ENCODE measurements at places on chromosomes 16 and 17.

- DNase-seq = no peak
Observed at GRCh38 chr17:15388356-15389041, 47.1 kb upstream of the TEKT3 start.

- DNase-seq = no peak
Observed at GRCh38 chr17:77147357-77147801, 6.6 kb downstream of the SEC14L1 start.

- DNase-seq = no peak
Observed at GRCh38 chr17:42603318-42603717, 5.9 kb downstream of the RETREG3 start.

GRCh38 chr16:80670170-80670865 is 129.5 kb downstream of the DYNLRB2 start:
- no peak for DNase-seq

DNA sequence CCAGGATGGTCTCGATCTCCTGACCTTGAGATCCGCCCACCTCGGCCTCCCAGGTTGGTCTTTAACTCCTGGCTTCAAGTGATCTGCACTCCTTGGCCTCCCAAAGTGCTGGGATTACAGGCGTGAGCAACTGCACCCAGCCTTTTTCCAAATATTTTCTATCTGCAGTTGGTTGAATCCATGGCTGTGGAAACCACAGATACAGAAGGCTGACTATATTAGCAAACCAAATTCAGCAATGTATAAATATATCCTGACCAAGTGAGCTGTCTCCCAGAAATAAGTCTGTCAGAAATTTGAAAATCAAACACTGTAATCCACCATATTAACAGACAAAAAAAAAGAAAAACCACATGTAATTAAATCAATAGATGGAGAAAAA is 9.6 kb downstream of the CFDP1 start:
- DNase-seq = no peak

DNA sequence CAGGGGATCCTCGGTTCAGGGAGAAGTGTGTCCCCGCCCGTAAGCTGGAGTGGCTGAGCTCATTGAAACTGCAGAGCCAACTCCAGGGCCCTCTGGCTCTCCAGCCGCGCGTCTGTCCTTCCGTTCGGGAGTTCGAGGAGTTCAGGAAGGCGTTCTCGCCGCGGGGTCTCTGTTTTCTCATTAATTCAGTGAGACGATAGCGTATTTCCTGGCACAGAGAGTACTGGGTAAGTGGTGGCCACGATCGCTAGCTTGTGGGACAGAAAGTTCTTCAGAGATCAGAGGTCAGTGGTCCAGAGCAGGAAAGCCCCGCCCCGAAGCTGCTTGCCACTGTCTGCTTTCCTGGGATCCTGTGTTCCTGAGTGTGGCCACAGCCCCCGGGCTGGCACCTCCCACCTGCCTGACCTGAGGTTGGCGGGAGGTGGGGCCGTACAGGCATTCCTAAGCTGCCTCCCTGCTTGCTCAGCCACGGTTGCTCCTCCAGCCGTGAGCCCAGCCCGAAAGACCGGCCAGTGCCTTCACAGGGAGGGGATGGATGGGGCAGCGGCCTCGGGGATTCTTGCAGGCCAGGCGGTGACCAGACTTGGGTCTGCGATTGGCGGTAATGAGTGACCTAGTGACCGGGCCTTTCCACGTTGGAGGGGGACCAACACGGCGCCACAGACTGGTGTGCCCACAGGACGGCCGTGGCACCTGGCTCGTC is 8.9 kb downstream of the BAIAP2 start:
- DNase-seq = no peak

DNA sequence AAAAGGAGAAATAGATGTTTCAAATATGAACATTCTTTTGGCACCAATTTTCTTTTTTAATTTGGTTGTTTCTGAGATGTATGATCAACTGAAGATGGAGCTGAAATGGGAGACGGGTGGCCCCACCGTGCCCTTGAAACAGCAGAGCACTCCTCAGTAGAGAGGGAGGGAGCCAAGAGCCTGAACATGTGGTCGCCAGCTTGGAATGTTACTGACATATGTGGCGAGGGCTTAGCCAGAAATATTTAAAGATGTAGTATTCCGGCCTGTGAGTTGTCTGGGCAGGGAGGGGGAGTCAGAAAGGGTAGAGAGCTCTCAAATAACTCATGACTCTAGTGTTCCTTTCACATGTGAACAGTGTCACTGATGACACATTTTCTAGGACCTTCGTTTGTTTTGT is 13.3 kb upstream of the MRC2 start:
- DNase-seq = no peak

GRCh38 chr17:15354256-15354655 is 12.9 kb upstream of the TEKT3 start:
- no peak for DNase-seq

DNA sequence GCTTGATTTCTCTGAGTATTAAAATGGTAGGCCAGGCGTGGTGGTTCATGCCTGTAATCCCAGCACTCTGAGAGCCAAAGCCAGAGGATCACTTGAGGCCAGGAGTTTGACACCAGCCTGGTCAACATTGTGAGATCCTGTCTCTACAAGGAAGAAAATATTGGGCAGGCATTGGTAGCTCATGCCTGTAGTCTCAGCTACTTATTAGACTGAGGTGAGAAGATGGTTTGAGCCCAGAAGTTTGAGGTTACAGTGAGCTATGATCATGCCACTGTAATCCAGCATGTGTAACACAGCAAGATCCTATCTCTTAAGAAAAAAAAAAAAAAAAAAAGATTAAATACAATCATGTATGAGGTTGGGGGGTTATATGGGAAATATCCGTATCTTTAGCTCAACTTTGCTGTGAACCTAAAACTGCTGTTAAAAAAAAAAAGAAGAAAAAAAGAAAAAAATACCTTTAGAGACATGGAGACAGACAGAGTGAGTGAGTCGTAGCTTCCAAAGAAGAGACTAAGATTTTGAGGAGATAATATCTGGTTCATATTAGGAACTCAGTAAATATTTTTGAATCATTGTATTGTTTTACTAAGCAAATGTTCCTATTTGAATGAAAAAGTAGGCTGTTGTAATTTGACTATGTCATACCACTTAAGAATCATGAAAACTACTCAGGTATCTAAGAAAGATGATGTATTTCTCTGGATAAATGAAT is 325.7 kb upstream of the TBX2 start:
- no peak for DNase-seq

GRCh38 chr17:77842528-77843147 is 115.9 kb upstream of the TNRC6C start:
- DNase-seq = no peak

- no peak for DNase-seq
Observed at GRCh38 chr17:8062807-8063483, 24.1 kb downstream of the ALOX15B start.

DNA sequence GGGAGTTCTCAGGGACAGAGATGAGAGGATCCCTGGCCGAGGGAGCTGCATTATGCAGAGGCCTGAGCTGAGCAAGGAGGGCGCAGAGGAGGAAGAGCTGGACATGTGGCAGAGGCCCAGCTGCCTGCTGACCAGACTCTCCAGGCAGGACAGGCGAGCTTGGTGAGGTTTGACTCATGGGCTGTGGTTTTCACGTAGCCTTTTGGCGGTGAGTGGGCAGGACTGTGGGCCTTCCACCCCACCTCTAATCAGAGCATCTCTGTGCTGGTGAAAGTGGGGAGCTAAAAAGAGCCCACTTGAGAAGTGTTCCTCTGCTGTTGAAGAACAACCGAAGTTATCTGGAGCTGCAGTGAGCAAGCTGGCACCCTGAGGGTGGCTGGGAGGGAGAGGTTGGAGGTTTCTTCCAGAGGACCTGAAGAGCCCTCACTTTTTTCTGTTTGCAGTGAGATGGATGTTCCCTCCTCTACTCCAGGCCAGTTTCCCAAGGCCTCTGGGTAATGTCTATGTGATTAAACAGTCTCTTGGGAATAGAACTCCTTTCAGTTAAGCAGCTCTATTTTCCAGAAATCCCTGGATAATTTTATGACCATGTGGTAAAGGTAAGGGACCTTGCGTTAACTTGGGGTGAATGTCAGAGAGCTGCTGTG is 11.9 kb downstream of the EPN2 start:
- no peak for DNase-seq

DNA sequence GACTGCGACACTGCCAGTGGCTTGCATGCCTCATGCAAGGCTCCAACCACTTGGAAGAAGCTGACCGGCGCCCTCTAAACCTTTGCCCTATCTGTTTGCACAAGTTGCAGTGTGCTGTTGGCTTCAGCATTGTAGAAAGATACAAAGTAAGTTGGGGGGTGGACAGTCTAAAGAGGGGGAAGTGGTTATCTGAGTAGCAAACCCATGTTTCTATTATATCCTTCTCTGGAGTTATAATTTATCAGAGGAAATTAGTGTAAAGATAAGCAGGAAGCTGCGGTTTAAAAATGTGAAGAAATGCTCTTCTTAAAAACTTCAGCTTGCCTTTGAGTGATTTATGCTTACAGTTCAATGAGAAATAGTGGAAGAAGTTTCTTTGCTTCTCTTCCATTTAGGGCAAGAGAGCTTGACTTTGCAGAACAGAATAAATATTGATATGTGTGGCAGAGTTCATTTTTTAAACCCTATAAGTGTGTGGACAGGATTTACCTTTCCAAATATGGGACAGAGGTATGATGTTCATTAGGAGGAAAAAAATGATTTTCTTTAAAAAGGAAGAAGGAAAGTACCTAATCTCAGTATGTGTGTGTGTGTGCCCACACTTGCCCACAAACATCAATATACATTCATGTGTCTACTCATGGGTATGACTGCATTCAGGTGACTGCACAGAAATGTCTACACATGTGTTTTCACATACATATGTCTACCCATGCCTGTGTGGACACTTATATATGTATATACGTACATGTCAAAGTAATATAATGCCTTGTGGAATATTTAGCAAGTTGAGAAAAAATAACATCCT is 8.1 kb downstream of the AMZ2 start:
- no peak for DNase-seq

DNA sequence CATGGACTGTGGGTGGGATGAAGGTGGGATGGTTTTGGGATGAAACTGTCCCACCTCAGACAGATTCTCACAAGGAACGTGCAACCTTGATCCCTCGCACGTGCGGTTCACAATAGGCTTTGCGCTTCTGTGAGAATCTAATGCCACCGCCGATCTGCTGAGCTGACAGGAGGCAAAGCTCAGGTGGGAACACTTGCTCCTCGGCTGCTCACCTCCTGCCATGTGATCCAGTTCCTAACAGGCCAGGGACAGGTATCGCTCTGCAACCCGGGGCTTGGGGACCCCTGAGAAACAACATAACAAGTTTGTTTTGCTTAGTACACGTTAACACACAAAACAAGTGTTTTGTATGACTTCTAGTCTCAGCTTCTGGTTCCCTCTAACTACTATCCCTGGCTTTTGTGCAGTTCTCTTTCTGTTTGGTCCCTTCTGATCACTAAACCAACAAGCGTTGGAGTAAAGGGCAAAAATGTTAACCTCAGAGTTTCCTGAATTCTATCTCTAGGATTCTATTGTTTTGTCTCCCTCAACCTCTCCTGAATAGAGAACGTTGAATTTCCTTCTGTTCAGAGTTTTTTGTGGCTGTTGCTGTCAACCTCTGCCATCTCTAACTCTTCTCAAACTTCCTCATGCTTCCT is 7.8 kb upstream of the KRTAP3-1 start:
- no peak for DNase-seq

DNA sequence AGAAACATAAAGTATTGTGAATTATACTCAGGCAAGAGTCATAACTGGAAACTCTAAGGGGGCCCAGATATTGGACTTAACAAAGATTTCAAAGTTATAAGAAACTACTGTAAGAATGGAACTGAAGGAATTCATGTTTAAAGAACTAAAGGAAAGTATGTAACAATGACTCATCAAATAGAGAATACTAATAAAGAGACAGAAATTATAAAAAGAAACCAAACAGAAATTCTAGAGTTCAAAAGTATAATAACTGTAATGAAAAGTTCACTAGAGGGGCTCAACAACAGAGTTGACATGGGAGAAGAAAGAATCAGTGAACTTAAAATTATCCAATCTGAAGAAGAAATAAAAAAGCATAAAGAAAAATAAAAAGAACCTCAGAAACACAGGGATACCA is 55.4 kb downstream of the ADCY9 start:
- no peak for DNase-seq

DNA sequence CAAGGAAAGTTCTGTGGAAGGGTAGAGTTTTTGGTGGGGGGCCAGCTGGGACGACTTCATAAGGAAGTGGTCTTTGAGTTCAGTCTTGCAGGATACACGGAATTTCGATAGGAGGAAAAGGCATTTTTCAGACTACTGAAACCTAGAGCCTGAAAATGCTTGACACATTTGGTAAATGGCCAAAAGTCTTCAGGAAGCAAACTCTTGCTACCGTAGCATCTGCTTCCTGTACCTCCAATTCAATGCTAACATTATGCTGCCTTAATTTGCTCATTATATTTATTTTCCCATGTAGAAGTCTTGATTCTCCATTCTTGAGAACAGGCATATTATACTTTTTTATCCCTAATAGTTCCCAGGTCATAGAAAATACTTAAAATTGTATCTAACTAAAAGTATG is 129.3 kb upstream of the MED13 start:
- DNase-seq = no peak

DNA sequence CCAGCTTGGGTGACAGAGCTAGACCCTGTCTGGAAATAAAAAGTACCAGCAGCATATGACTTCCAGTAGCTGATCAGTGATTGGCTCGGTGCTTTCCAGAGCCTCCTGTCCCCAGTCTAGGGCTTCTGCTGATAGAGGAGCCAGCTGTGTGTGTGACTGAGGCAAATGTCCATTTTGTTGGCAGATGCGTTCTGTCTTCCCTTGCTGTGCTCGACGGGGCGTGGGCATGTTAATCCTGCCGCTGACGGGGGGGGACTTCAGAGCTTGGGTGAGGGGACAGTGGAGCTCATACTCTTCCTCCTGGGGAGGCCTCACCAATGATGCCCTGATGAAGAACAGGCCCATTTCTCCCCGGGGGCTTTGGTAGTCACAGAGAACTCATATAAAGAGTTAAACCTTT is 14.6 kb downstream of the KCTD2 start:
- DNase-seq = no peak

DNA sequence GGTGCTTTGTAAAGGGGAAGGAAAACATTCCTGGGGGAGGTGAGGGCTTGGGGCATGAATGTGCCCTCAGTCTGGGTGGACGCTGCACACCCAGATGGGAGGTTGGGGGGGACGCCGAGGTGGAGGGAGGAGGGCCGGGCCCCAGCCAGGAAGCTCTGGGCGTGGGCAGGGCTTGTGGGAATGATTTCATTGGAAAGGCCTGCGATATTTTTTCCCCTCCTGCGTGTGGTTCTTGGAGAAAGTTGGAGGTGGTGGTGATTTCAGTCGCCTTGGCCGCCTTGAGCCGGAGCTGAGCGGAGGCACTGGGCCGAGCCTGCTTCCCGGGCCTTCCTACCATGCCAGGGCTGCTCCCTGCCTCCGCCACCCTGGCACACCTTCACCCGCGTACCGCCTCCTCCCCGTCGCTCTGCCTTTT is 26.4 kb upstream of the CLEC18A start:
- no peak for DNase-seq

DNA sequence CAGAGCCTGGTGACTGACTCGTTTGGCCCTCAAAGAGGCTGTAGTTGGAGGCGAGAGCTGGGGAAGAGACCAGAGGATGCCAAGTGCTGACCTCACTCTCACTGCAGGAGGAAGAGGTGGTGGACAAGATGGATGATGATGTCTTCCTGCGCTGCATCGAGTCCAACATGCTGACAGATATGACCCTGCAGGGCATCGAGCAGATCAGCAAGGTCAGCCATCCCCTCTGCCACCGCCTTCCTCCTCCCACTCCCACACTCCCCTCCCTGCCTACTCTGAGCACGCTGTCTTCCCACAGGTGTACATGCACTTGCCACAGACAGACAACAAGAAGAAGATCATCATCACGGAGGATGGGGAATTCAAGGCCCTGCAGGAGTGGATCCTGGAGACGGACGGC is 26.9 kb downstream of the POLR2A start:
- DNase-seq = no peak

Data from activated T-helper 1 cell treated with anti-CD3 and anti-CD28 coated beads, Interleukin-2, amount 50 U/mL, for 16 hours (primary cell).